ENCODE measurements at places on chromosomes 3 and 15.

DNA sequence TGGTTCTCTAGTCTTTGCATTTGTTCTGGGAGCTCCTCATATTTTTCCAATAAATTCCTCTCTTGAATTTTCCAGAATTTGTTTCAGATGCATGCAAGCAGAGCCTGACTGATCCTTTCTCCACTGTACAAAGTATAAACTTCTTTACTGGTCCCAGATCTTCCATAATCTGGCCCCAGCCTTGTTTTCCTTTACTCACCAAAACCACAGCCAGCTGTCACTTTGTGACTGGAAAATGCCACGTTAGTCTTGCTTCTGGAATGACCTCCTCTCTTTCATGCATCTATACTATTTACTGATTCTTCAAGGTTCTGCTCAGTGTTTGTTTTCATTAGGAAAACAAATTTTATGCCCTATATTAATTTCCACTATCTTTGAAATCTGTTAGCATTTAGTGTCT lies 60.4 kb upstream of the SPPL2A start:
- no peak for DNase-seq

DNA sequence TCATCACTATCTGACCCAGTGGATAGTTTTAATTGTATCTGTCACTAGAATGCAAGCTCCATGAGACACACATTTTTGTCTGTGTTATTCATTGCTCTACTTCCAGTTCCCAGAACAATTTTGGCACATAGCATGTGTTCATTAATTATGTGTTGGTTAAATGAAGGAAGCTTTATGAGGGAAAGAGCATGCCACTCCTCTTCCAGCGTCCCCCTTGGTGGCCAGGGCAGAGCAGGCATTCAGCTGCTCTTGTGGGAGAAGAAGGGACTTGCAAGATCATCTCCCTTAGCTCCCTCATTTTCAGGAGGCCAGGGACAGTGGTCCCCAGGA lies 489 bp upstream of the GALNT15 start:
- DNase-seq = no peak

- peak; percentile 59 for DNase-seq
Observed at GRCh38 chr15:68431037-68431791, 749 bp downstream of the ITGA11 start.

GRCh38 chr3:194160158-194160557 lies 24.2 kb downstream of the HES1 start:
- no peak for DNase-seq

DNA sequence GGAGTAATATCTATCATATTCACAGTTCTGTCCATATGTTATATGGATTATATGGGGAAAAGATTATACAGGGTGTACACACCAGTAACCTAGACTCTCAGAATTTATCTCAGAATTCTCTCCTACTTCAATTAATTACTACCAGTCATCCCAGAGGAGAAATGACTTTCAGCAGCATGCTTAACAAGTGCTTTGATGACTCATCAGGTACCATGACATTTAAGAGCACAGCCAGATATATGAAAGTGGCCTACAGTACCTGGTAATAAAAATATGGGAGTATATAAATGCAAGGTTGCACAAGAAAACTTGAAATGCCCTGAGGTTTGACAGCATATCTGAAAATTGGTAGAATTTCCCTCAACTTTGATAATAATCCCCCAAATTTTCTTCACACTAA lies 1273.0 kb downstream of the OTOL1 start:
- no peak for DNase-seq

DNA sequence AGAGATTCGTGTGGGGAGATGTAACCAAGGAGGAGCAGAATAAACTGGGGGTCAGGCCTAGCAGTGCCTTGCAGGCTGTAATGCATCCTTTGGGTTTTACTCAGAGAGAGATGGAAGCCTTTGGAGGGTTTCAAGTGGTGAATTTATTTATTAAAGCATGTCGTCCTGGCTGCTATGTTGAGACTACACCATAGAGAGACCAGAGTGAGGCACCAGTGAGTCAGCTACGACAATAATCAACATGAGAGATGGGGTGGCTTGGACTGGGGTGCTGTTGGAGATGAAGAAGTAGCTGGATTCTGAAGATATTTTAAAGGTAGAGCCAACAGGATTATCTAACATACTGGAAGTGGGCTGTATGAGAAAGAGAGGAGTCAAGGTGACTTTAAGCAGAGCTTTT lies 335.3 kb upstream of the ARHGEF26 start:
- peak; percentile 48 for DNase-seq

GRCh38 chr3:123036352-123037014 lies 8.9 kb upstream of the SEMA5B start:
- DNase-seq = no peak

DNA sequence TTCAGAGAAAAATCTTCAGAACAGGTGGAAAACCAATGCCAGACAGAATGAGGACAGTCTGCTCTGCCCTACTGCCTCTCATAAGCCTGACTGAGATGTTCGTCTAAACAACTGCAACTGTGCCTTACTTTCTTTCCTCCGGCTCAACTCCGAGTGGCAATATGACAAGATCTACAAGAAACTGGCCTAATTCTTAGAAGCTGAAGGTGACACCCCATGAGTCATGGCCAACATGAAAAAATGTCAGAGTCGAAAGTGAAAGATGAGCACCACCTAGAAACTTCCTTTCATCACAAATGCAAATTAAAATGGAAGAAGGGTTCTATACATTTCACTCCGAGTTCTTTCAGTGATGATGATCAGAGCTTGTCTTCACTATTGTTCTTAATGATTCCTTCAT lies 12.9 kb downstream of the PCYT1A start:
- DNase-seq = no peak

DNA sequence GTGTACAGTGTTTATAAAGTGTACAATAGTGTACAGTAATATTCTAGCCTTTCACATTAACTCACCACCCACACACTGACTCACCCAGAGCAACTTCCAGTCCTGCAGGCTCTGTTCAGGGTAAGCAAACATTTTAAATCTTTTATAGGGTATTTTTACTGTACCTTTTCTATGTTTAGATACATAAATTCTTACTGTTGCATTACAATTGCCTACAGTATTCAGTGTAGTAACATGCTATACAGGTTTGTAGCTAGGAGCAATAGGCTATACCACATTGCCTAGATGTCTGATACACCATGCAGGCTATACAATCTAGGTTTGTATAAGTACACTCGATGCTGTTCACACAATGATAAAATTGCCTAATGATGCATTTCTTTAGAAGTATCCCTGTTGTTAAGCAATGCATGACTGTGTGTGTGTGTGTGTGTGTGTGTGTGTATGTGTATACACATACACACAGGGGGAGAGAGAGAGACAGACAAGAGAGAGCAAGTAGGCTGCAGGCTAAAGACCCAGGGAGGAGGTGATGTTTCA lies 72.5 kb upstream of the PRR23C start:
- no peak for DNase-seq

- no peak for DNase-seq
Observed at GRCh38 chr15:41860049-41860828, 21.6 kb downstream of the PLA2G4B start.

DNA sequence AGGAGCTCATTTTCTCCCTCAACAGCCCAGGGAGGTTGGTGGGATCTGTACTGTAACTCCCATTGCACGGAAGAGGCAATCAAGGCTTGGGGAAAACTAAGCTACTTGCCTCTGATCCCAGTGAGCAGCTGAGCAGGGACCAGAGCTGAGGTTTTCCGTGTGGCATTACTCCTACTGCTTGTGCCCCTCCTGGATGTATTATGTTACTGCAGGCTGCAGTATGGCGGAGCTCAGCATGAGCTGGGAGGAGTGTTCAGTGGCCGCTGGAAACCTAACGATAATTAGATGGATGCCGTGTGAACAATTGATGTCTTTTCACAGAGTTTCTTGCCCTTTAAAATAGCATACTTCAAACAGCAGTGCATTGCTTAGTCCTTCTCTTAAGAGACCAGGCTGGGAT lies 2.0 kb upstream of the TPRG1 start:
- DNase-seq = peak; percentile 65

DNA sequence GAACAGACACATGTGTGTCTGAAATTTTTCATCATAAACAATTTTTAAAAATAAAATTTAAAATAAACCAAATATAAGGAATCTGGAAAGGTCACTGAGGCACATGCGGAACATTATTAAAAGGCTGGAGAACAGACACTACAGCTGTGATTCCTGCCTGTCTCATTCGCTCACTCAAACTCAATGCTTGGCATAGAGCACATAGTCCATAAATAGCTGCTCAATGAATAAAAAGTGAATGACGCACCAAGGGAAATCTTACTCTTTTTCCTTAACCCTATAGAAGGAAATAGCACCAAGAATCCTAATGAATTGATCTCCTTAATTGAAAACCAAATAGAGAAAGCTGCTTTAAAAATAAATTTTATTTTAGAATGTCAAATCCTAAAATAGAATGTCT lies 98.4 kb downstream of the FSIP1 start:
- no peak for DNase-seq

DNA sequence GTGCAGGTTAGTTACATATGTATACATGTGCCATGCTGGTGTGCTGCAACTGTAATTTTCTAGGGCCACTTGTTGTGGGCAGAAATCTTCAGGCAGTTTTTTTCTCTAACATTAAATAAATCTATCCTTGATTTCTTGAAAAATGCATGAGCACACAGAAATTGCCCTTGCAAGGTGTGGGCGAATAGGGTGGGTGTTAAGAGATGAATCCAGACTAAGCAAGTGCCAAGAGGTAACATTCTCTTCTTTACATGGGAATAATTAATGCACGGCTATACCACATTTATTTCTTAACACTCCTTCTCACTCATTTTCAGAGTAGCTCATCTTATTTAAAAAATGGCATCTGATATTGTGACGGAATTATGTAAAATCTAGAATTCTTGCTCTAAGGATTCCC lies 719.6 kb downstream of the AGBL1 start:
- no peak for DNase-seq

DNA sequence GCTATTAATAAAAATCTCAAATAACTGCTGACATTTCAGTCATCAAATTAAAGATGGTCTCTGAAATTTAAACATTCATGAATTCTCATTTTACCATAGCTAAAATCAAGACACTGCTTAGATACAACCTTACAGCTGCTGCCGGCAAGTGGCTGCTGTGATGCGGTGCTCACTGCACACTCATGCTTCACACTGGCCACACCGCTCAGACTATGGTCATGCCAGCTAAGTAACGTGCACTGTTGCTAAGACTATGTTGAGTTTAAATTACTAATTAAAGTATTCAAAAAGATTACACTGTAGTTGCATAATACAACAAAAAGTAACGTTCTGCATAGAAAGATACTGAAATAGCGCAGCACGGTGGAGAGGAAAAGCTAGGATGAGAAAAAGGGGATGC lies 12.1 kb downstream of the ATP13A3 start:
- no peak for DNase-seq

DNA sequence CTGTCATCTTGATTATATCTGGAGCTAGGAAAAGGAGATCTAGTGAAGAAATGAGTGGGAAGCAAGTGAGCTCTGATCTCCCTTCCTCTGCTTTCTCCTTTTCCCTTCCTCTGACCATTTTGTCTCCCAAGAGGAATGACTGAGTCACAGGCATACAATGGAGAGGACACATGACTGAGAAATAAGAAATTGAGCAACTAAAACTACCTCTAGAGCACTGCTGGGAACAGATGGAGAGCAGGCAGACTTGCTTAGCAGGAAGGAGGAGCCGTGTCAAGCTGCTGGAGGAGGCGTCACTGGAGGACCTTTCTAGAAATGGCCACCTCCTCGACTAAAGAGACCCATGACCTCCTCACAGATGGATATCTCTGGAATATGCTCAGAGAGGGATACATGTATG lies 66.9 kb upstream of the MYO5C start:
- no peak for DNase-seq

GRCh38 chr3:135218304-135218703 lies 423.2 kb downstream of the EPHB1 start:
- DNase-seq = peak; percentile 30

DNA sequence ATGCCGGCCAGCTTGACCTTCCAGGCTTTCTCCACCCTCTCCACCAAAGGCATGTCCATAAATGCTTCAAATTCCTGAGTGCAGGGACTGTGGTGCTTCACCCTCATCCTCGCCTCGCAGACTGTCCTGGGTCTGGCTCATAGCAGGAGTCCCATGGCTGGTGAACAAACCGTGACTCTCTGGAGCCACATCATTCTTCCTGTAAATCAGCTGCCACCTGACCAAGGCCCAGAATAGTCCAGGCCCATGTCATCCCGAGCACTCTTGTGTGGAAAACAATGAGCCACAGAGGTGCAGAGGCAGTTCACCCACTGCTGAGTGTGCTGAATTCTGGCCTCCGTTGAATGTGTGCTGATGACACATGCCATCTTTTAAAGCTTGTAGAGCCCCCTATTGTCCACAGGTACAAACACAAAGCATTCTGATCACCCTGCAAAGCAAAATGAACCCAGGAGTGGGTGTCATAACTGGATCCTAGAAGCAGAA lies 68.6 kb downstream of the ABHD5 start:
- peak; percentile 39 for DNase-seq

DNA sequence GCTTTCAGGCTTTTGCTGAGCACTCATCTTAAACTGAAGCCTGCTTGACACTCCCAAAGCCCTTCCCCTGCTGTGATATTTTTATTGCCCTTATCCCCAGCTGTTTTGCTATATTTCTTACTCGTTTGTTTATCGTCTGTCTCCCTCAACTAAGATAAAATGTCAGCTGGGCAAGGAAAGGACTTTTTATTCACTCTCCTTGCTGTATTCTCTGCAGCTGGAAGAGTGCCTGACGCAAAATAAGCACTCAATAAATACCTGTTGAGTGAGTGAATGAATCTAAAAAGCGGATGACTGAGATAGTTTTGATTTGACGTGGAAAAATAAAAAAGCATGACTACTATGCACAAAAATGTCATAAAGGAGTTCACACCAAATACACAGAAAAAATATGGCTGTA lies 84.8 kb upstream of the POMGNT2 start:
- DNase-seq = no peak

- no peak for DNase-seq
Observed at GRCh38 chr3:40267937-40268724, 41.4 kb upstream of the EIF1B start.
